ENCODE measurements at places on chromosomes 3 and 15.

DNA sequence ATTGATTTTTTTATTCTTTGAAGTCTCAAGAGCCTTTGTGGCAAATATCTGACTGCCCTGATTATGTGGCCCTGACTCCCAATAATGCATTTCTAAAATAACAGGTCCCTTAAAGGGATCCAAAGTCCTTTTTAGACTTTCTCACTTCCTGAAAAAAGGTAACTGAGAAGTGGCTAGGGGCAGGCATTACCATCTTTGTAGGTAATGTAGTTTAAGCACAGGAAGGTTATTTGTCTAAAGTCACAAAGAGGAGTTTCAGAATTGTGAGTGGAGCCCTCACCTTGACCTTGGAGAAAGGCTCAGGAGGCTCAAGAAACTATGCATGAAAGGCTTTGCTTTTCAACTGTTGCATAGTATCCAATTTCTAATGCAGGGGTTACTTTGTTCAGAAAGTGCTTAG is 142.9 kb upstream of the MRPL3 start:
- no peak for DNase-seq

GRCh38 chr15:75149867-75150709 is 51.6 kb upstream of the C15orf39 start:
- peak; percentile 94 for DNase-seq

GRCh38 chr15:99916668-99917223 is 183.5 kb upstream of the LYSMD4 start:
- DNase-seq = no peak

DNA sequence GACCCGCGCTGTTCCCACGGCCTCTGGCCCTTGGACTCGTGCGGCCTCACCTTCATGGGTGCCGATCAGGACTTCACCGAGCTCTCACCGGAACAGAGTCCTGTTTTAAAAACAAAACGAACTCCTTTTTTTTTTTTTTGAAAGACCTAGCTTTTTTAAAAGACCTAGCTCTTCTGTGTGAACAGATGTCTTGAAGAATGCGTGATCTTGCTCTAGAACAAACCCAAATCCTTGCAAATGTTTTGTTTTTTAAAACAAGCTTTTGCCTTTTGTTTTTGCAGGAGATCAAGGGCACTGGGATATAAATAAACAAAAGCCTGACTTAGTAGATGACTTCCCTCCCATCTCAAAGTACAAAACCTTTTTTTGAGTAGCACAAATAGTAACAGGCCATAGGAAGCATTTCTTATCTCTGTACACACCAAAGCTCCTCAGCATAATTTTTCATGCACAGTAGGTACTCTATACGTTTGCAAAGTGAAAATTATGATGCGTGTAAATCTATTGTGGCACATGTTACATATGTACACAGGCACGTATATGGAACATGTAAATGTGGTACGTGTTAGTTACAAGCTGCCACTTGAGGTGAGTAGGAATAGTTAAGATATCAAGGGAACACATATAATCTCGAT is 1.1 kb upstream of the MSL2 start:
- no peak for DNase-seq

GRCh38 chr3:2908693-2909351 is 201.4 kb downstream of the IL5RA start:
- DNase-seq = no peak

- DNase-seq = no peak
Measured at GRCh38 chr3:141274411-141275031, 42.9 kb downstream of the PXYLP1 start.

DNA sequence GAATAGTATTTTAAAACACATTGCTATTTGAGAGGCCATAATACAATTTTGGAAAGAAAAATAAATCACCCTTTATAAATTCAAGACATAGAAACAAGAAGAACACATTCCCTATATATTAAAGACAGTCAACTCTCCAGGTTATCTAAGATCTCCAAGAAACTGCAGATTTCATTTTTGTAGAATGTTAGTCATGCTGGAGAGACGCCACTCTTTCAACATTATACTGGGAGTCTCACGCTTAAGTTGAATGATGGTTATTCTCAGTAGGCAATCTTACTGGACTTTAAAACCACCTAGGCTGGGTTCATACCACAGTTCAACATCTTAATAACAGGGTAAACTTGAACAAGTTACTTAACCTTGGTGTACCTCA is 3.6 kb upstream of the CHRM5 start:
- no peak for DNase-seq

DNA sequence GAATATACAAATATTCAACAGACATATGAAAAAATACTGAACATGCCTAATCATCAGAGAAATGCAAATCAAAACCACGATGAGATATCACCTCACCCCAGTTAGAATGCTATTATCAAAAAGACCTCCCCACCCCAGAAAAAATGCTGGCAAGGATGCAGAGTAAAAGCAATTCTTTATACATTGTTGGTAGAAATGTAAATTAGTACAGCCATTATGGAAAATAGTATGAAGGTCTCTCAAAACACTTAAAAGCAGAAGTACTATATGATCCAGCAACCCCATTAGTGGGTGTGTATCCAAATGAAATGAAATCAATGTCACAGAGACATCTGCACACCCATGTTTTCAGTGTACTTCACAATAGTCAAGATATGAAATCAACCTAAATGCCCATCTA is 308.7 kb downstream of the CHST2 start:
- no peak for DNase-seq

- DNase-seq = no peak
Measured at GRCh38 chr15:63668601-63669000, 71.4 kb downstream of the FBXL22 start.

DNA sequence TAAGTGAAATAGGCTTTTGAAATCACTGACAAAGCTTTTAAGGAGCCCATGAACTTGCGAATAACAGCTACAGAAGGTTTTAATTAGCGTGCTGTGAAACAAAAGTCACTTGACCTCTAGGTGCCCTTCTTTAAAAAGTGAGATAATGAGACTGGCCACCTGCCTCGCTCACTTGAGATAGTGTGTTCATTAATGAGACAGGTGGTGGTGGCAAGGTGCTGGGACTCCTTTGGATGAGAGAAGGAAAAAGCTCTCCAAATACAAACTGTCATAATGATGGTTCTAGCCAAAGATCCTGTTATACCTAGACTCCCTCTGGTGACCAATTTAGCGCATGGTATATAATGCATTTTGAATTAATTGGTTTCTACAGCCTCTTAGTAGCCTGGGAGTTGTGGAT is 22.7 kb upstream of the IREB2 start:
- no peak for DNase-seq

GRCh38 chr3:17050506-17050905 is 165.8 kb downstream of the PLCL2 start:
- DNase-seq = no peak

- DNase-seq = no peak
Measured at GRCh38 chr15:39312984-39313383, 267.9 kb upstream of the THBS1 start.

- DNase-seq = no peak
Measured at GRCh38 chr3:120449701-120450599, 842 bp downstream of the FSTL1 start.

GRCh38 chr15:65937054-65937453 is 67.8 kb downstream of the RAB11A start:
- DNase-seq = no peak

GRCh38 chr15:92797168-92798052 is 102.7 kb upstream of the CHD2 start:
- DNase-seq = peak; percentile 53

DNA sequence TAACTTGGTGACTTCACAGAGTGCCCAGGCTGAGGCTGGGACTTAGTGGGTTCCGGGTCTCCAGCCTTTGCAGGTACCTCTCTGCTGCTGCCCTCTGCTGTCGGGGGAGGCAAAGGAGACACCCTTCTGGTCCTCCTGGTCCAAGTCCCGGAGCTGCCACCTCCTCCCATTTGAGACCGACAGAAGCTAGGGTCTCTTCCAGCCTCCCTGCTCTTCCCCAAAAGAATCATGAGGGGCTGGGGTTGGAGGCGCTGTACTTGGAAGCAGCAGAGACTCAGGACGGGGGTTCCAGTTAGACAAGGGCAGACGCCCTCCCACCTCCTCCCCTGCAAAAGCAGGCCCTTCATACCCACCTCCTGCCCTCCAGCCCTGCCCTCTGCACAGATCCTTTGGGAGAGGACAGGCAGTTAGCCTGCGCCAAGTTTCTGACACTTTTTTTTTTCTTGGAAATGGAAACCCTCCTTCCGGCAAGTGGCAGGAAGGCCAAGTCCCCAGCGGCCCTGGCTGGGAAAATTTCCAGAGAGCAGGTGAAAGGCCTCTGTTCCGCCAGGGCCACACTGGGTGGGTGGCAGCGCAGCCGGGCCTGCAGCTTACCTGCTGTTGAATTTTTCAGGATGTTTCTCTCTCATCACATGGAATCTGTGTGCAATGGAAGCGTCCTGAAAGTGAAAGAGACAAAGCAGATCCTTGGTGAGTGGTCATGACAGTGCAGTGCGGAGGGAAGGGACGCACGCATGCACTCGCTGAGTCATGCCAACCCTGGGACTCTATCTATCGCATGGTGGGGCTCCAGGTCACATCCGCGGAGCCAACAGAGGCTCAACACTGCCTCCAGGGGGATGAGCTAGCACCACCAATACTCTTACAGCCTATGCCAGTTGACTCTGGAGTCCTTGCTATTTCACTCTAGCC is 119.9 kb downstream of the DGKG start:
- DNase-seq = no peak

DNA sequence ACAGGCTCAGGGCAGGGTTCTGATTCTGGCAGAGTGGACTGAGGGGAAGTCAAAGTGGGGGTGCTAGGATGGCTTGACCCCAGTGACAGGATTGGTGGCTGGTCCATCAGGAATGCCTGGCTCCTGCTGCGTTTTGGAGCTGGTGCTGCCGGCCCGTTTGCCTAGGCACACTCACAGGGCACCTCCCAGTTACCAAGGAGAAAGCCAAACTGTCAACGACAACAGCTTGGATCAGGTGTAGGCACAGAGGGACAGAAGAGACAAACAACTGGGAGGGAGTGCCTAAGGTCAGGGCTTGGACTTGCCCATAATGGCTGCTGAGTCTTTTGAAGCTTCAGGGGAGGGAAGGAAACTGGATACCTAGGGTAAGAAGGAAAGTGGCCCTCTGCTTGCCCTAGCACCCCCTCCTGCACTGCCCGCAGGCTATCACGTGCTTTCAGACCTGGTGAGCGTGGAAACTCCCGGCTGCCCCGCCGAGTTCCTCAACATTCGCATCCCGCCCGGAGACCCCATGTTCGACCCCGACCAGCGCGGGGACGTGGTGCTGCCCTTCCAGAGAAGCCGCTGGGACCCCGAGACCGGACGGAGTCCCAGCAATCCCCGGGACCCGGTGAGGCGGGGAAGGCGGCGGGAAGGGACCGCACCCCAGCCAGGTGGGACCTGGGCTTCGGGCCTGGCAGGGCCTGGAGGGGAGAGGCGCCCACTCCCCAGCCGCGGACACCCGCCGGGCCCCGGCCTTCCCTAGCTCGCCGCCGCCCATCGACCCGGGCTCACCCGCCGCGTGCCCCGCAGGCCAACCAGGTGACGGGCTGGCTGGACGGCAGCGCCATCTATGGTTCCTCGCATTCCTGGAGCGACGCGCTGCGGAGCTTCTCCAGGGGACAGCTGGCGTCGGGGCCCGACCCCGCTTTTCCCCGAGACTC is 5.1 kb downstream of the DUOX1 start:
- no peak for DNase-seq

GRCh38 chr3:22714749-22715148 is 488.4 kb upstream of the UBE2E2 start:
- no peak for DNase-seq

DNA sequence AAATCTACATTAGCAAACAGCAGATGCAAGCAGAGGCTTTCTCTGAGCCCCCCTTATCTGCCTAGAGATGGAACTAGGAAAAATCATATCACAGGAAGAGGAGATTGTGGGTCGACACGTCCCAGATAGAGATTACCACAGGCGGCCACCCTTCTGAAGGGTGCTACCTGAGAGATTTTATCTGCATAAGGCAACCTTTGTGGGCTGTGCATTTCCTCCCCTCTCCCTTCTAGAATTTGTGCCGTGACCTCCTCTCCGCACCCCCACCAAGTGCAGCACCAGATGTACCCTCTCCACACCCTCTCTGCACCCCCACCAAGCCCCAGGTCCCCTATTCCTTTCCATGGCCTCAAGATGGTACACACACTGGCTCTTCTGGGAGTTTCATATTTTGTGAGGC is 27.4 kb downstream of the METTL6 start:
- DNase-seq = no peak

- DNase-seq = no peak
Measured at GRCh38 chr15:81560405-81560804, 186.4 kb upstream of the TMC3 start.

- DNase-seq = no peak
Measured at GRCh38 chr3:183274609-183275008, 21.6 kb downstream of the B3GNT5 start.
